ENCODE measurements at places on chromosomes 4 and X.

DNA sequence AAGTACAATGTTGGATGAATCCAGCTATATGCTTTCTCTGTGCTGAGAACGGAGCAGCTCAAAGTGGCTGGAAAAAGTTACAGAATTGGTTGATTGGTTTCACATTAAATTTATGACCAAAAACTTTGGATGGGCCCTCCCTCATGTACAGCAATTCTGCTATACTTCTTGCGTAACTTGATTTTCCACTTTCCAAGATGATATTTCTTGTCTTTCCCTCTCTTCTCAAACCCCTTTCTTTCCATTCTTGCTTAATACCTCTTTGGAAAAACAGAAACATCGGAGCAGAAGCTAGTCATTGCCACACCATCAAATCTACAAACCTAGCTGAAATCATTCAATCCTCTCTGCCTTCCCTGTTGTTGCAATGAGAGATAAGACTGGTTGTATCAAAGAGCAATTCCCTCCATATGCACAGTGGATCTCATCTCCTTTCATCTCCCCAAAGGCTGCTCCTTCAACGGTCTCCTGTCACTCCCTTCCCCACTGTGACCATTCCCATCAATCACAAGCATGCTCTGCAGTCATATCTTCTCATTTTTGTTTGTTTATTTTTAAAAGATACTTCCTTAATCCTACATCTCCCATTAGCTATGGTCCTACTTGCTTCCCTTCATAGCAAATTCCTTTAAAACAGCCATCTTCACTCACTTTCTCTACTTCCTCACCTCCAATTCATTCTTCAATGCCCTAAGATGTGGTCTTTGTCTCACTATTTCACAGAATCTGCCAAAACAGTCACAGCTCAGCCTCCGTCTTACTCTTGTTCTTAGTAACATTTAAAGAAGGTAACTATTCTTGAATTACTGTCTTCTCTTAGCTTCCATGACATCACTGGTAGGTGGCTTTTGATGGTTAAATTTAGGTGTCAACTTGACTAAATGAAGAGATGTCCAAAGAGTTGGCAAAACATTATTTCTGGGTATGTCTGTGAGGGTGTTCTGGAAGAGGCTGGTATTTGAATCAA, 145.5 kb downstream of the FAM13A start:
- ATAC-seq, result no peak

DNA sequence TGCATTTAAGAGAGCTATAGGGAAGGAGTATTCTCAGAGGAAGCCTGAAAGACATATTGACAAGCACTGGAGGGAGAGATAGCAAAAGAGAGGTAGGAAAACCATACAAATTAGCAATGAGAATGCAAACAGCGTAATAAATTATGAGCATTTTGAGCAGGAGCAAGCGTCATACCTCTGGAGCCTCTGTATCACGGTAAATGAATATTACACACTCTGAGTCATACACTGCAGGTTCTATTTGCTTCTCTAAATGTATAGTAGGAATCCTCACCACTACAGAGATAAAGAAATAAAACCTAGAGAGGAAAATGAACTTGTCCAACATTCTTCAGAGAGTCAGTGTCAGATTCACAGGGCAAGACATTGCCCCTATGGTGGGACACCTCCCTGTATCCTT, 46.4 kb upstream of the GABRE start:
- no peak for ATAC-seq

- ATAC-seq, result no peak
Observed at GRCh38 chrX:118513120-118513898, 17.7 kb downstream of the DOCK11 start.

DNA sequence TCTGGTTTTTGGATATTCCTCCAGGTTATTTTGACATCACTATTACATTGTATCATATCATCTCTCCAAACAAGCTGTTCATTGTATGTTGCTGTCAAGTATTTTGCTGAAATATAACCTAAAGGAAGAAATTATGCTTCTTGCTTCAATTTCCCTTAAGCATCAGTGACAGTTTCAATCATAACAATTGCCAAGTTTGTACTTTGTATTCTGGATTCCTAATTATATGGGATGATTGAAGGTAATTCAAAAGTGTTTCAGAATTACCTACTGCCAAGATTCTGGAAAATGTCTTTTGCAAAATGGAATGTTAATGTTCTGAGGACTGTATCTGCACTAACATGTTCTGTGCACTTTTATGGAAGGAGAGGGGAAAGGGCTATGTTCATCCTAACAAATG, 228.7 kb downstream of the PRDM5 start:
- ATAC-seq, result peak; percentile 48

DNA sequence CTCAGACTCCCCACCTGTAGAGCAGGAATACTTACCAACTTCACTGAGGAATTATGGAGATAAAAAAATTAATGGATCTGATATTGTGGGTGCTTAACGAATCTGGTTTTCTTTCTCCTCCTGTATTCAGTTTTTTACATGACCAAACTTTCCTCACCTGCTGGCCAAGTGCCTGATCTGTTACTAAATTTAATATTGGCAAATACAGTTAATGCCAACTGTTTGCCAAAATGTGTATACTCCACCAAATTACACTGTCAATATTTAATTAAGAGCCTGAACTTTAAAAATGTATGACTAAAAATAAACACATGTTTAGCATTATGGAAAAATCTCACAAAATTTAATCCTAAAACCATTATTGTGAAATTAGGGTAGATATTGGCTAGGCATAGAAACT, 3.3 kb downstream of the PGRMC2 start:
- no peak for ATAC-seq
